K562 (cell line): ENCODE measurements at places on chromosomes 11 and 22.
A peak's percentile ranks its signal among the peaks of the same experiment; 100 is the strongest.

DNA sequence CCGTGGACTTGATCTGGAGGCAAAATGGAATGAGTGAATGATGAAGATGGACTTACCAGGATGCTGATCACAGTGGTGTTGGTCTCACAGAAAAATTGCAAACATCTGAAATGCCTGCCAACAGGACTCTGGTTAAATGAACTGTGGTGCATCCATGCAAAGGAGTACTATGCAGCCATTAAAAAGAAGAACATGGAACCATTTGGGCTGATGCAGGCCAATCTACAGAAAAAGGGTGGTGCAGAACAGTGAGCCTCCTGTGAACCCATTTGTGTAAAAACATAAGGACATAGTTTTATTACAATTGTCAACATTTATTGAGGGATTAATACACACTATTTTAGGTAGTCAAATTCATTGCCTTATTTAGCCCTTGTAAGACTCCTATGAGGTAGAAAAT, 111.9 kb downstream of the MN1 start:
- no peak for DNase-seq

- DNase-seq: no peak
These were observed 1.1 kb downstream of the KCNQ1 start for GRCh38 chr11:2445746-2446551.

DNA sequence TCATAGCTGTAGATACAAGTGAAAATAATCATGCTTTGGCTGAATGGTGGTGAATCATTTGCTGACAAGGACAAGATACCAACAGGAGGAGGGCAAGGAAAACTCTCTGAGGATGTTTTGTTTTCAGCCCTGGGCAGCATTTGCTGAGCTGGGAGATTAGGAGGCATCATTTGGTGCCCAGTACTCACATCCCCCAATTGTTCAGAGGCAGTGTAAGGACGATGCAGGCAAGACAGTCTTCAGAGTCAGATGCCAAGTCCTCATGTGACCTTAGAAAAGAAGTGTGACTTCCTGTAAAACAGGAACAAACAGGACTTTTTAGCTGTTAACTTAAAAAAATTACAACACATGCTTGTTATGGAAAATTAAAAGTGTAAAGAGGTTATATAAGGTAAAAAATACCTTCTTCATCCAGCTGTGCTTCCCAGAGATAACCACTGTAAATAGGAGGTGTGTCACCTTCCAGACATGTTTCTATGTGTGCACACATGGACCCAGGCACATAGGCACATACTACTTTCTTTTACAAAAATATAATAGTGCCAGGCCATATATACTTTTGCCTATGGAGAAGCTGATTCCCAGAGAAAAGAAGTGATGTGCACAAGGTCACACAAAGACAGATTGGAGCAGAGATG, 18.0 kb downstream of the CNTF start:
- DNase-seq: no peak

DNA sequence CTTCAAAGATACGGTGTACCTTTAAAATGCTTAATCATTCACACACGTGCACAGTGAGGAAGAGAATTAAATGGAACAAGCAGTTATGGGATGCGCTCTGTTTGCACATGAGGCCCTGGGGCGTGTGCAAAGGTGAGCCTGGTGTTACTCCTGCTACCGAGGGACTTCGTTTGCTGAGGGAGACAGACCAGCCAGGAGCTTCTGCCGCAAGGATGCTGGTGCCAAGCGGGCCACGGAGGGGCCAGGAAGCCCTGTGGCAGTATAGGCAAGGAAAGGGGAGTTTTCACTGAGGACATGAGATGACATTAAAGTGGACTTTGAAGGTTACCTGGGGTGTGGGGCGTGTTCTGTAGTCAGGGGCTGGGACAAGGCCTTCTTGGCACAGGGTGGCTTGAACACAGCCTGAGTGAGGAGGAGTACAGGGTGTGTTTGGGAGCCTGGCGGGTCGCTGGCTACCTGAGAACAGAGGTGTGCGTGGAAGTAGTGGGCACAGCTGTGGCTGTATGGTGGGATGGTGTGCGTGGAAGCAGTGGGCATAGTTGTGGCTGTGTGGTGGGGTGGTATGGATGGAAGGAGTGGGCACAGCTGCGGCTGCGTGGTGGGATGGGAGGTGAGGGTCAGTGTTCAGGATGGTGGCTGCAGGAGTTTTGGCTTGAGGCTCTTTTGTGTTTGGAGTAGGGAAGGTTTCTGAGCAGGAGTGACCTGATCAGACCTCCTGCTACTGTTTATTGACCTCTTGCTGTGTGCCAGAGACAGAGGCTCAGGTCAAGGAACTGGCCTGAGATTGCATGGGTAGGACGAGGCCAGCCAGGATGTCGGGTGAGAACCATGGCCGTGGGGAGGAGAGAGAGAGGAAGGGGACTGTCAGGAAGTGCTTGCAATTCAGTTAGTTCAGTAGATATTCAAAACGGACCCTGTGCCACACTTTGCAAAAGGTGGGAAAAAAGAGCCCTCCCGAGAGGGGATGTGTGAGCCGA, 13.7 kb downstream of the TBC1D22A start:
- no peak for DNase-seq

GRCh38 chr22:49297286-49297870, 530.3 kb downstream of the BRD1 start:
- no peak for DNase-seq

- peak; percentile 37 for DNase-seq
These were observed 804 bp downstream of the APIP start for GRCh38 chr11:34915136-34916014.

DNA sequence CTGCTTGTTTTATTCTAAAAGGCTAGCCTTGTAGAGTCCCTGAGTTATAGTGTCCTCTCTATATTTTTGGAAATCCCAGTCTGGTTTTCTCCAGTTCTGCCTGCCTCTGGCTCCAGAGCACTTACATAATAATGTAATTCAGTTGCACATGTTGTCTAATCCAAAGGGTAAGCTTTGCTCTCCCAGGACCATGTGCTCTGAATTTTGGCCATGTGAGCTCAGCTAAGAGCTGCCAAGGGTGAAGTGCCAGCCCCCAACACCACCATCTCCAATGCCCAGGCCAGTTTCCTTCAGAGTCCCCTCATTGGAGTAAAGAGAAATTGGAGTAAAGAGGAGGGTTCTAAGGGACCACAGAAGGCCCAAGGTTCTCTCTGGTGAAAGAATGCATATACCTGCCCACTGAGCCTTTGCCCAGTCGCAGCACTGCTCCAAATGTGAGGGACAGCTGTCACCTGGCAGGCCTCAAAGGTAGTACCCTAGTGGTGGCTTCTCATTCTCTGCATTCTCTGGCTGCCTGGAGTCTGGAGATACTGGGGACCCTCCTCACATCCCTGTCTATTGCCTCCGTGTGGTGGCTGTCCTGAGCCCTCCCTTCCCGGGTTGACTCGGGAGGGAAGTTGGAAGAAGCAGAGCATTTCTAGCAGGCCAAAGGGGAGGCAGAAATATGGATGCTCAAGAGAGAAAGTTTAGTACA, 4.9 kb downstream of the CRY2 start:
- DNase-seq: no peak

DNA sequence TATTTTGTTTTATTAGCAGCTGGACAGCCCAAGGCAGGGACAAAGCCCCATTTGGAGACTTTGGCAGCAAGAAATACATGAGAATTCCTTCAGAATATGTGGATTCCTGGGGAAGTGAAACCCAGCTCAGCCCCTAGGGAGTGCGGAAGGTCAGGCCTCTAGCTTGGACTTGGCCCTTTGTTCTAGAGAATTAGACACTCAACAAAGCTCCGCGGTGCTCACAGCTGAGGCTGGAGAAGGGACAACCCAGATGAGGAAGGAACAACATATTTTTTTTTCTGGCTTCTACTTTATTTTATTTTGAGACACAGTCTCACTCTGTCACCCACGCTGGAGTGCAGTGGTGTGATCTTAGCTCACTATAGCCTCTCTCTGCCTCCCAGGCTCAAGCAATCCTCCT, 44.7 kb upstream of the SEPTIN5 start:
- DNase-seq: no peak

- no peak for DNase-seq
These were observed 232.3 kb downstream of the JRKL start for GRCh38 chr11:96622026-96622634.

DNA sequence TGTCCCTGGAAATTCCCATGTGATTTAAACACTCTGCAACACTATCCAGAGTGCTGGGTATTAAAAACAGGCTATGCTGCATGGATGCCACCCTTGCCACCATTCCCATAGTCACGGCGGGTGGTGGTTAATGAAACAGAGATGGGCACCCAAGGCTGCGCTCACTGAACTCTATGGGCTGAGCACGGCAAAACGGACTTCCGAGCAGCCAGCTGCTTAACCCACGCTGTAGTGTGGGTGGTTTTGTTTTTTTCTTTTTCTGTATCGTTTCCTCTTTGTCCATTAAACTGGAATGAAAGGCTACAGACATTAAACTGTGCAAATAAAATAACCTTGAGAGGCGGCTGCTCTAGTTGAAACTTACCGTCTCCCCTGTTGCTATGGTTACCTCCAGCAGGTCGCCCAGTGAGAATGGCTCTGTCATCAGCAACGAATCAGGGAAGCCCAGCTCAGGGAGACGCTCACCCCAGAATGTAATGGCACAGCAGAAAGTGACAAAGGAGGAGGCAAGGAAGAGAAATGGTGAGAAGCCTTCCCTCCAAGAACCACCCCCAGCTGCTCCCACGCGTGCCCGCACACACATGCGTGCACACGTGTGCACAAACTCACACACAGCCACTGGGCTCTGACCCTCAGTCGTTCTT, 102.1 kb downstream of the C11orf91 start:
- DNase-seq: no peak

- no peak for DNase-seq
These were observed 129.3 kb downstream of the FBXO7 start for GRCh38 chr22:32603651-32604540.

DNA sequence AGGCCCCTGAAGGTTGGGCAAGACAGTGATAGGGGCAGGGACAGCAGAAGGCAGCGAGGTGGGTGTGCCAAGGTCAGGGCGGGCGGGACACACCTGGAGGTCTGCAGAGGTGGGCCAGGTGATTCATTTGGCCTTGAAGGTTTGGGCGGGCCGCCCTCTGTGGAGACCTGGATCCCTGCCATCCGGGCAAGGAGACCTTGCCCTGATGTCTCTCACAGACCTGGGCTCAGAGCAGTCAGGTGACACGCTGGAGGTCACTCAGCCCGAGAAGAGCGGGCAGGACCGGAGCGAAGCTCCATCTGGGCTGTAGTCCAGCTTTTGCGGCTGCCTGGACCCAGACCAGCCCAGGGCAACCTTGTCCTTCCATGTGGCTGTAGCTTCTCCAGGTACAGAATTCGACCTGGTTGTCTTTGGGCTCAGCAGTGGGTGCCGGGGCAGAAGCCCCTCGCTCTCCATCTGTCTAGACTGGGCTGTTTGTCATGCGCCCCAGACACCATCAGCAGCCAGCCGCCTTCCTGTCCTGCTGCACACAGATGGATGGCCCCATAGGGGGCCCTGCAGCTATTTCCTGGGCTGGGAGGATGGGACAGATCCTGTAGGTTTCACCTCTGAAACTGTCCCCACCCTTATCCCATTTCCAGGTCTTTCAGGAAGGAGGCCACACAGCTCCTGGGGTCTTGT, 3.1 kb downstream of the MRGPRG start:
- DNase-seq: no peak

DNA sequence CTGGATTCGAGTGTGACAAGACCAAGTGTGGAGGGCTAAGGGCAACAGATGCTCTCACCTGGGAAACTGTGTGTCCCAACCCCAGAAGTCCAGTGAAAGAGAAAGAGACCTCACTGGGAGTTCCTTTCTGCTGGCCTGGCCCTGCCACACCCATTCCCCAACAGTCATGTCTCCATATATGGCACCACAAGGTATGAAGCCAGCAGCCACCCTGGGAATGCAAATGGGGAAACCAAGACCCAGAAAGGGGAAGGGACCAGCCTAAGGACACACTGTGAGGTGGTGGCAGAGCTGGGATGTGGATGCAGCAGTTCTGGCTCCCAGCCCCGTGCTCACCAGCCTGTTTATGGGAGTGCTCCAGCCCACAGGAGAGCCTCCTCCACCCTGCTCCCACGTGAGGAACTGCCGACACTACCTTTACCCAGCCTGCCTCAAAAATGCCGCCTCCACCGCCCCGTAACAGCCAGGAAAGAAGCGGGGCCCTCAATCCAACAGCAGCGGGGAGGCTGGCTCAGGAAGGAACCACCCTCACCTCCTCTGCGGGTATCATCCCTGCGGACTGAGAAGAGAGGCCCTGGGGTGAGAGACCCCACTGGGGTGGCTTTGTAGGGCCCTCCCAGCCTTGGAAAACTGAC, 12.6 kb downstream of the LMO1 start:
- DNase-seq: no peak

- DNase-seq: no peak
These were observed 15.6 kb downstream of the SIAE start for GRCh38 chr11:124657904-124658303.

- DNase-seq: peak; percentile 60
These were observed 7.0 kb upstream of the SIDT2 start for GRCh38 chr11:117171404-117172061.

DNA sequence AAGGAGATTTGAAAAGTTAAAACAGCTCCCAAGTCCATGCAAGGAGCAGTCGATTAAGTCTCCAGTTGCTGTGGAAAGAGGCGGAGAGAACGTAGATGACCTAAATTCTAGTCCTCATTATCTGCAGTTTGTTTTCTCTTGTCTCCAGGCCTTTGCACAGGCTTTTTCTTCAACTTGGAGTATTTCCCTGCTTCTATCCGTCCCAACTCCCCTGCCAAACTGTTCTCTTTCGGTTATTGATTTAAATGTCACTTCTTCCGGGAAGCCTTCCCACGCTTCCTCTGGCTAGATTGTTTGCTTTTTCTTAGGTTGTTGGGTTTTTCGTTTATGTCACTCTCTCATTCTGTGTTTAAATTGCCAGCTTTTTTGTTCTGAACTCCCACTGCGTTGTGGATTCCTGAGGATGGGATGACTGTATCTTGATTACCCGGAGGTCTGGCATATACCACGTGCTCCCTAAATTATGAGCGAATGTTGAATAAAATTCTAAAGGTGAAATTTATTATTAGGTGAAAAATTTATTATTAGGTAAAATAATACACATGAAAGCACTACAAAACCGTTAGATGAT, 463 bp downstream of the TMEM126B start:
- no peak for DNase-seq

DNA sequence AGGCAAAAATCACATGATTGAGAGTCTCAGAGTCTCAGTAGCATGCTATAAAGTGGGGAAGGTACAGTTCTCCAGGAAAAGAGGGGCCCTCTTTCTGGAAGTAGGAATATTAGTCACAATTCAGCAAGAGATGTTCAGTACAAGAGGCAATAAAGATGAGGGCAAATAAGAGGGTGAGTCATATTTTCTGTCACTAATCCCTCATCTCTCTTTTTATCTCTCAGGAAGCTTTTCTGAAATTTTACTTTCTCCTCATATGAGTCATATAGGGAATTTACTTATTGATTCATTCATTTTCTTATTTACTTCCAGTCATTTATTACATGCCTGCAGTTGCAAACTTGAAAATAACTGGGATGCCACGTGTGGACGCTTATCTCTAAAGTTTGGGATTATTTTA, 3.4 kb upstream of the NXPE1 start:
- no peak for DNase-seq

- peak; percentile 83 for DNase-seq
These were observed at the start of gene CD151 for GRCh38 chr11:832529-833113. CD151 (plus strand) TSS chr11:832952; CDS start chr11:836070, 3,118 bp downstream.
